ENCODE measurements at places on chromosomes 2 and 18.
A peak's percentile ranks its signal among the peaks of the same experiment; 100 is the strongest.

DNA sequence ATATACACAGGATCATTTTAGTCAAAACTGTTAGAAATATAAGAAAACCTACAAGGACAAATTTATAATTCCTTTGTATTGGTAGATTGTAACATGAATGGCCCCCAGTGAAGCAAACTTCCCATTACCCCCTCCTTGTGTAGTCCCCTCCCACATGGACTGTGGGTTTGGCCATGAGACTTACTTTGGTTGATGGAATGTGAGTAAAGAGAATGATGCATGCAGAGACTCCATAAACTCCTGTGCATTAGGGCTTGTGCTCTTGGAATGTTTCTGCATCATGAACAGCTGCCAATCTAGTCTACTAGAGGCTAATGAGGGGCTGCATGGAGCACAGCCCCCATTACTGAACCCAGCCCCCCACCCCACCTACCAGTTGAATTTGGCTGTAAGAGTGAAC lies 8.3 kb upstream of the TGFA start:
- no peak for DNase-seq
- no peaks in the 10 kb centered on the region for H3K4me1 ChIP-seq
- H3K27ac ChIP-seq = no peak overlapping the region
- no peak overlapping the region for H3K4me3 ChIP-seq
- no peaks in the 10 kb centered on the region for H3K36me3 ChIP-seq
- peaks cover 29% of the 10 kb centered on the region for H3K27me3 ChIP-seq

DNA sequence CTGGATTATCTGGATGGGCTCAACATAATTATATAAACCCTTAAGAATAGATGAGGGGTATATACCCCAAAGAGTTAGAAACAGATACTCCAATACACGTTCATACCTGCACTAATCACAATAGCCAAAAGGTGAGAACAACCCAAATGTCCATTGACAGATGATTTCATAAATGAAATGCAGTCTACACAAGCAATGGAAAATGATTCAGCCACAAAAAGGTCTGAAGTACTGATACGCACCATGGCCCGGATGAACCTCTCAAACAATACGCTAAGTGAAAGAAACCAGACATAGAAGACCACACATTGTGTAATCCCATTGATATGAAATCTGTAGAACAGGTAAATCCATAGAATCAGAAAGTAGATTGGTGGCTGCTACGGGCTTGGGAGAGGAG lies 316.8 kb downstream of the LPIN1 start:
- H3K27ac ChIP-seq = no peak overlapping the region
- no peak overlapping the region for H3K4me3 ChIP-seq
- H3K27me3 ChIP-seq = no peaks in the 10 kb centered on the region
- peaks cover 2% of the 10 kb centered on the region for H3K4me1 ChIP-seq
- no peaks in the 10 kb centered on the region for H3K36me3 ChIP-seq

GRCh38 chr2:156339110-156339847 lies 6.8 kb upstream of the NR4A2 start:
- H3K4me3 ChIP-seq = no peak overlapping the region
- no peak for DNase-seq
- no peaks in the 10 kb centered on the region for H3K36me3 ChIP-seq
- peak overlapping the region; percentile 38 for H3K27ac ChIP-seq
- no peaks in the 10 kb centered on the region for H3K27me3 ChIP-seq

- no peaks in the 10 kb centered on the region for H3K27me3 ChIP-seq
- DNase-seq = no peak
- H3K4me3 ChIP-seq = no peak overlapping the region
- H3K27ac ChIP-seq = no peak overlapping the region
- H3K36me3 ChIP-seq = no peaks in the 10 kb centered on the region
- no peaks in the 10 kb centered on the region for H3K4me1 ChIP-seq
Observed at GRCh38 chr18:61950371-61950770, 57.6 kb upstream of the RNF152 start.

- peak; percentile 33 for DNase-seq
- H3K27me3 ChIP-seq = no peaks in the 10 kb centered on the region
Observed at GRCh38 chr2:168798076-168798887, 4.2 kb upstream of the NOSTRIN start.

GRCh38 chr2:61853847-61854563 lies at the start of gene FAM161A:
FAM161A (minus strand) TSS chr2:61854060; CDS start chr2:61854041, 19 bp downstream.
- H3K27ac ChIP-seq = peak within 1 kb of the TSS; percentile 91
- no peaks in the 10 kb centered on the region for H3K36me3 ChIP-seq
- H3K27me3 ChIP-seq = no peaks in the 10 kb centered on the region
- H3K4me1 ChIP-seq = peaks cover 20% of the 10 kb centered on the region
- H3K4me3 ChIP-seq = peak within 1 kb of the TSS; percentile 97

GRCh38 chr18:35616664-35617423 lies 35.3 kb downstream of the GALNT1 start:
- H3K4me1 ChIP-seq = peaks cover 66% of the 10 kb centered on the region
- no peak for DNase-seq
- no peaks in the 10 kb centered on the region for H3K36me3 ChIP-seq
- no peak overlapping the region for H3K4me3 ChIP-seq

- peaks cover 4% of the 10 kb centered on the region for H3K4me1 ChIP-seq
- H3K4me3 ChIP-seq = no peak overlapping the region
- no peak for DNase-seq
- peaks cover 48% of the 10 kb centered on the region for H3K27me3 ChIP-seq
- H3K27ac ChIP-seq = no peak overlapping the region
Observed at GRCh38 chr2:235348329-235348728, 145.5 kb upstream of the AGAP1 start.

DNA sequence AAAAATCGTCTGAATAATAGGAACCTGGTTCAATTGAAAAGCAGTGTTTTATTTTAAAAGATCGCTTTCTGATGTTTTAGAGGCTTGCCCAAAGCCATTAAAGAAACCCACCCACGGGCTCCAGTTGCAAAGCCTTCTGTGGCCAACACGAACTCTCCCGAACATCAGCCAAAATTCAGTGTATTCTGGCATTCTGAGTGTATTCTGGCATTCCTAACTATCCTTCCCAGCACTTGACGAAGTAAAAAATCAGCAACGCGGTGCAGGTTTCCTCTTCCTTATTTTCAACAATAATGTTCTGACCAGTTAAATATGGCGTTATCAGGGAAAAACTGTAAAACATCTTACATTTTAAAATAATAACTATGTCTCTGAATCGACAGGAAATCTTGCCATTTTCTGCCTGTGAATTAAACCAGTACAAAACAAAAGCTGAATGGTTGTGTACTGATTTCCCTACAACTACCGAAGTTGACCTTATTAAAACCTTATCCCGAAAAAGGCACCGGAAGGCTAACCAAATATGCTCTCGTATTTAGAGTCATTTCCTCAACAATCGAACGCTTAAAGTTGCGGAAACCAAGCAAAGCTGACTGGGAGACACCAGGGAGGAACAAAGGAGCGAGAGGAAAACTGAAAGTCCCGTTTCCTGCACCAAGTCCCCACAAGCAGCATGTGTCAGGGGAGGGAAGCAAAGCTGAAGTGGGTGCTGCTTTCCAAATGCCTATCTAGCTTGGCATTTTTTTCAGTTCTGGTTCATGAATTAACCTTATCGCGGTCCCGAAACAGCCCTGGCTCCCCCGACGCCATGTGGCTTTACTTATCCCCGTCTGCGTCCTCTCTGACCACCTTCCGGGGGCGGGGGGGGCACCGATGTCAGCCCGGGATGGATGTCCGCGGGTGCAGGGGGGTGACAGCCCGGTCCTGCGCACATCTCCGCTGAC lies 44.3 kb downstream of the ZNF516 start:
- peak overlapping the region; percentile 87 for H3K27ac ChIP-seq
- H3K4me1 ChIP-seq = peaks cover 94% of the 10 kb centered on the region
- peak overlapping the region; percentile 73 for H3K4me3 ChIP-seq
- no peaks in the 10 kb centered on the region for H3K36me3 ChIP-seq
- peak; percentile 63 for DNase-seq
- H3K27me3 ChIP-seq = no peaks in the 10 kb centered on the region

DNA sequence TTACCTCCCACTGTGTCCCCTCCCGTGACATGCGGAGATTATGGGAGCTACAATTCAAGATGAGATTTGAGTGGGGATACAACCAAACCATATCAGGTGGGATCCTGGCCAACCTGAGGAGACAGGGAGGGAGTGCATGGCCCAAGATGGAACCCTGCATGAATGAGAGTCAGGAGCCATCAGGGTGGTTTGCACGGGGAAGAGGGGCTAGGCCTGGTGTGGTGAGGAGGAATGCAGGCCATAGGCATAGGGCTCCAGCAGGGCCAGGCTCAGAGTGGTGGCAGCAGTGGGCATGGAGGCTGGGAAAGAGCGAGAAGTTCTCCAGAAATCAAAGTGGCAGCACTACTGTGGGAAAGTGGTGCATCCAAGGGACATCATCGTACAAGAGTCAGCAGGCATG lies 74.0 kb upstream of the BCL2L11 start:
- H3K36me3 ChIP-seq = no peaks in the 10 kb centered on the region
- no peak overlapping the region for H3K4me3 ChIP-seq
- H3K27ac ChIP-seq = no peak overlapping the region
- no peak for DNase-seq

- DNase-seq = no peak
- H3K4me1 ChIP-seq = no peaks in the 10 kb centered on the region
- no peaks in the 10 kb centered on the region for H3K36me3 ChIP-seq
- H3K27ac ChIP-seq = no peak overlapping the region
Observed at GRCh38 chr2:903223-903900, 47.3 kb upstream of the SNTG2 start.

GRCh38 chr2:241095594-241096290 lies 6.3 kb downstream of the MTERF4 start:
- H3K4me3 ChIP-seq = no peak overlapping the region
- peaks cover 8% of the 10 kb centered on the region for H3K4me1 ChIP-seq
- peaks cover 84% of the 10 kb centered on the region for H3K36me3 ChIP-seq
- H3K27me3 ChIP-seq = no peaks in the 10 kb centered on the region

DNA sequence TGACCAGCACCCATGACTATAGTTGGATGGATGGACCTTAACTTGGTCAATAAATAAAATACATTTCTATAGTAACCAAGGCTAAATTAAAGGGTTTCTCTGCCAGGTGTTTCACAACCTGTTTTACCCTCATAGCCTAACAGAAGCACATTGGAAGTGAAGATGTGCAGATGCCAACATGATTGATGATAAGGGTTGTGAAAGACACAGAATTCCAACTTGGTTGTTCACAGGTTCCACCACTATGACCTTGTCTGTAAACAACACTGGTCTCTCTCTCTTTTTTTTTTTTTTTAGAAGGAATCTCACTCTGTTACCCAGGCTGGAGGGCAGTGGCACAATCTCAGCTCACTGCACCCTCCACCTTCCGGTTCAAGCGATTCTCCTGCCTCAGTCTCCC lies 37.5 kb upstream of the PTH2R start:
- DNase-seq = no peak
- H3K36me3 ChIP-seq = no peaks in the 10 kb centered on the region
- no peaks in the 10 kb centered on the region for H3K27me3 ChIP-seq

GRCh38 chr2:102770506-102770905 lies 8.7 kb downstream of the TMEM182 start:
- no peak for DNase-seq
- peak overlapping the region; percentile 49 for H3K27ac ChIP-seq
- H3K4me1 ChIP-seq = peaks cover 60% of the 10 kb centered on the region
- H3K36me3 ChIP-seq = no peaks in the 10 kb centered on the region
- no peaks in the 10 kb centered on the region for H3K27me3 ChIP-seq

- no peak for DNase-seq
- H3K4me1 ChIP-seq = peaks cover 30% of the 10 kb centered on the region
- no peak overlapping the region for H3K27ac ChIP-seq
- H3K27me3 ChIP-seq = no peaks in the 10 kb centered on the region
- H3K4me3 ChIP-seq = no peak overlapping the region
Observed at GRCh38 chr2:23622966-23623675, 238.1 kb downstream of the KLHL29 start.

DNA sequence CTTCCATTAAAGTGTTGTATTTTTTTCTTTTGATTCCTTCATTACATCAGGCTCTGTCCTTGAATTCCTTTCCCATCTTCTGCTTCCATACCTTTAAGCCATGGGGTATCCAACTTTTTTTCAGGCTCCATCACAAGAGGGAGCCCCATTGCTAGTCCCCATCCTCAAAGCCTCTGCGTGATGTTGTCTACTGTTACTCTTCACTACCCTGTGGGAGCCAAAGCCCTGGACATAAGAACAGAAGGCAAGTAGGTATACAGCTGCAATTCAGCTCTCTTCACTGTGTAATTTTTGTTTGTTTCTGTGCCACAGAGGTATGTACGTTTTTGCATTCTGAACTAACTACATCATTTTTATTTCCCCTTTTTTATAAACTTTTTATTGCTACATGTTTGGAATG lies 36.6 kb upstream of the CCNYL1 start:
- peaks cover 8% of the 10 kb centered on the region for H3K4me1 ChIP-seq
- H3K36me3 ChIP-seq = no peaks in the 10 kb centered on the region
- DNase-seq = no peak
- H3K27me3 ChIP-seq = peaks cover 5% of the 10 kb centered on the region

DNA sequence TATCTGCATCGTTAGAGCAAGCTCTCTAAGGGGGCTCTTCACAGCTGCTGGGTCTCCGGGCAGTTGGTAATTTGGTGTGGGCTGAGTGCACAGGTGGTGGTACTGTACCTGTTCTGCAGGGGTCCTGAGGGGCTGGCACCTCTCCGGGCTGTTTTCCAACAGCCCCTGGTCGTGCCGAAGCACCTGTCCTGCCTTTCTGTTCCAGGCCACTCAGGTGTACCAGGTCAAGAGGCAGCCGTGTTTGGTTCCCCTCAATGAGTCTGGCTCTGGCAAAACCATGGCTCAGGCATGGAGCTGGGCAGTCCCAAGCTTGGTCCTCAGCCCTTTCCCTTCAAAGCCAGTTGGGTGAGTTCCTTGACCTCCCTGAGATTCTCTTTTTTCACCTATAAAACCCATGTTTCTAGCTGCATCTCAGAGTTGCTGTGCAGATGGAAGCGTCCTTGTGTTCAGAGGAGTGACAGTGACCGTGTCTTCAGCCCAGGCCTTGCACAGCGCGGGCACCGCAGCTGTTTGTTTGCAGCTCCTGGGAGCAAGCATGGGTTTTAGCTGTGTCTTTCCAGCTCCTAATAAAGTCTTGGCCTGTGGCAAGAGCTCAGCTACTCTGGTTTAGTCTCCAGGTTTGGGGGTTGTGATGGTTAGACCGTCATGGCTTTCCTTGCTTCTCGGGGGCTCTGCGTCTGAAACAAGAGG lies 110.9 kb downstream of the GLI2 start:
- peaks cover 25% of the 10 kb centered on the region for H3K27me3 ChIP-seq
- H3K4me1 ChIP-seq = peaks cover 6% of the 10 kb centered on the region
- no peak overlapping the region for H3K4me3 ChIP-seq
- no peak overlapping the region for H3K27ac ChIP-seq
- no peaks in the 10 kb centered on the region for H3K36me3 ChIP-seq

DNA sequence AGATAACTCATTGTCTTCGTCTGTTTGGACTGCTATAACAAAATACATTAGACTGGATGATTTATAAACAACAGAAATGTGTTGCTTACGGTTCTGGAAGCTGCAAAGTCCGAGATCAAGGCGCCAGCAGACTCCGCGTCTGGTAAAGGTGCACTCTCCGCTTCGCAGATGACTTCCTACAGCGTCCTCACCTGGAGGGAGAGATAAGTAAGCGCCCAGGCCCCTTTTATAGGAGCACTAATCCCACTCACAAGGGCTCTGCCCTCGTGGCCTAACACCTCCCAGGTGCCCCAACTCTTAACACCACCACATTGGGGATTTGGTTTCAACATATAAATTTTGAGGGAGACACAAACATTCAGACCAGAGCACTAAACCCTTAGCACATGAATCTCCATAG lies 51.3 kb downstream of the SERTAD2 start:
- H3K36me3 ChIP-seq = no peaks in the 10 kb centered on the region
- no peak overlapping the region for H3K27ac ChIP-seq
- no peak for DNase-seq
- peaks cover 13% of the 10 kb centered on the region for H3K4me1 ChIP-seq
- H3K27me3 ChIP-seq = no peaks in the 10 kb centered on the region
- no peak overlapping the region for H3K4me3 ChIP-seq

- no peaks in the 10 kb centered on the region for H3K36me3 ChIP-seq
- H3K4me3 ChIP-seq = no peak overlapping the region
- H3K4me1 ChIP-seq = peaks cover 27% of the 10 kb centered on the region
- no peak overlapping the region for H3K27ac ChIP-seq
- DNase-seq = no peak
Observed at GRCh38 chr2:217283460-217283859, 423.6 kb upstream of the TNP1 start.
